ENCODE measurements at places on chromosomes 7 and 10. TPM values are rescaled to one million over a fixed set of nuclear protein-coding genes. Genes with fewer than 3 reads are reported as not detected.

Gene EVX1
- total RNA-seq: not detected

Gene TSPAN15
- 8.9 TPM for total RNA-seq

Gene FAM25C
- total RNA-seq: not detected

Gene CALHM2
- 1.3 TPM for total RNA-seq

DNA sequence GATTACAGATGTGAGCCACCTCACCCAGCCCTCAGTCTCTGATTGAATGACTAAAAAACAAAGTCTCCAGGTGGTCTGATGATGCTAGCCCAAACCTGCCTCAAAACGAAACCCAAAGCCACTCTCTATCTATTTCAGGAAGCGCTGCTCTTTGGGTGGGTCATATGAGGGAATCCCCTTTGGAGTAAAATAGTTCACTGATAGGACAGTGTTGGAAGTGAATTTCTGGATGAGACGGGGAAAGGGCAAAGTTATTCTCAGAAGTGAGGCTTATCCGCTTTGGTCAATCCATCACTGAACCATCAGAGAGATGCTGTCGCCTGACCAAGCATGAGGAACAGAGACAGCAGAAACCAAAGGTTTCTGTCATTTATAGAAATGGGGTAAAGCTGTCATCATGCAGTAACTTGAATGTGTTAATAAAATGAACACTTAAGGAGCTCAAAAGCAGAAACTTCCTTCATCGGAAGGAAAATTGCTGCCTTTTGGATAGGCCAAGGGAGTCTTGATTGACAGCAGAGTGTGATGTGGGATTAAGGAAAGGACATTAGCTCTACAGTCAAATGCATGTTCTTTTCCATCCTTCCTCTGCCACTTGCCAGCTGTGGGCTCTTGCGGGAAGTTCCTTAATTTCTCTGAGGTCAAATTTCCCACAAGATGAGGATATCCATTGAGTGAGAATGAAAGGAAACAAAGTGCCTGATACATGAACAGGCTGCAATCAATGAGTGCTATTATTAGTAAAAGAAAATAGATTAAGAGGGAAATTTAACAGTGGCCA, 64.9 kb upstream of the C1QL3 start:
- H3K36me3 ChIP-seq: peaks cover 4% of the 10 kb centered on the region
- no peak for DNase-seq
- H3K27ac ChIP-seq: no peak overlapping the region
- H3K4me1 ChIP-seq: no peaks in the 10 kb centered on the region
- no peak overlapping the region for H3K4me3 ChIP-seq
- H3K27me3 ChIP-seq: no peaks in the 10 kb centered on the region

- DNase-seq: no peak
- no peaks in the 10 kb centered on the region for H3K4me1 ChIP-seq
- H3K4me3 ChIP-seq: no peak overlapping the region
- no peaks in the 10 kb centered on the region for H3K36me3 ChIP-seq
- H3K27ac ChIP-seq: no peak overlapping the region
These were observed 209.7 kb upstream of the TMEM196 start for GRCh38 chr7:19982841-19983835.

DNA sequence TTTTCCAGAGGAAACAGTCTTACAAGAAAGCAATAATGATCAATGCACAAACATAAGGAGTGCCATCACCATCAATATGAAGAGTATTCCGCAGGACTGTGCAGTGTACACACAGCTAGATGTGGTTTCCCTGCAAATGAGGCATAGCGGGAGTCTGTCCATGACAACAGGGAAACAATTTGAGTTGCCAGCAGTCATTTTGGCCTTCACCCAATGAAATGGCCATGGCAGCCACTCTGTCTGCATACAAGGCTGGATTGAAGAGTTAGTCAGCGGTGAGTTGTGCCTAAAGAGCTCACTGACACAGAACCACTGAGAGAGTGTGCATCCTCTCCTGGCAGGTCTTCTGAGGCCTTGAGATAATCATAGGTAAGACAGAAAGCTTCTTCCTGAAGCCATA, 303.3 kb downstream of the IPMK start:
- no peaks in the 10 kb centered on the region for H3K4me1 ChIP-seq
- peaks cover 32% of the 10 kb centered on the region for H3K27me3 ChIP-seq
- DNase-seq: no peak
- H3K4me3 ChIP-seq: no peak overlapping the region
- no peaks in the 10 kb centered on the region for H3K36me3 ChIP-seq

DNA sequence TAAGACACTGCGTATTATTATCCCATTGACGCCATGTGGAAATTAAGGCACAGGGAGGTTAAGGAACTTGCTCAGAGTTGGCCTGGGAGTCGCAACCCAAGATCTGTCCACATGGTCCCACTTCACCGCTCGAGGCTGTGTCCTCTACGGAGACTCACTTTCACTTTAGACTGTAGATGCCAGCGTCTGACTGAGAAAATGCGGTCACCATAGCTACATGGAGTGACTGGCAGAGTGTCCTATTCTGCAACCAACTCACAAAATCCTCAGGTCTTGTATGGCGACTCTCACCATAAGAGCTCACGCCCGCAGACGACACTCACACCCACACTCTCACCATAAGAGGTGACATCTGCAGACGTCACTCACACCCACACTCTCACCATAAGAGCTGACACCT, 257.9 kb downstream of the PTPRN2 start:
- no peaks in the 10 kb centered on the region for H3K27me3 ChIP-seq
- H3K4me1 ChIP-seq: no peaks in the 10 kb centered on the region
- H3K4me3 ChIP-seq: no peak overlapping the region

DNA sequence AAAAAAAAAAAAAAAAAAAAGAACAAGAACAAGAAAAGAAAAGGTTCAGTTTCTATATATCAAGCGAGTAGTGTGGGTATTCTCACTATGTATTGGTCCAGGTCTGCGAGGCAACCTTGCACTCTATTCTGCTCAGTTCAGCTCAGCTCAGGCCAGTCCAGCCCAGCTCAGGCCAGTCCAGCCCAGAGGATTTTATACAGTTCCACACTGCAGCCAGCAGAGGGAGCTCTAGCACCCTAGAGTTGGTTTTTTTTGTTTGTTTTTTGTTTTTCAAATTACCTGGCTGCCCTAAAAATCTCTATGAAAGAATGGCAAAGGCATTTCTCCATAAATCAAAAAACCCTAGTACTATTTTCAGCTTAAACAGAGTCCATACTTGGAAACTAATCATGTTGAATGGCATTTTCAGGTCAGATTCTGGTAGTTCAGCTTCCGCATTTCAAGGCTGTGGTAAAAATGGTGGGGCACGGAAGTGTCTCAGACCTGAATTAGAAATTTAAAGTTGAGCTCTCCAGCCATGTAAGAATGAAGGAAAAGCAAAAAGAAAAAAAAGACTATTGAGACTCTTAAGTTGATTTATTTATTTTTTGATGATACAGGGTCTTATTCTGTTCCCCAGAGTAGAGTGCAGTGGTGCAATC, 55.2 kb upstream of the GSDME start:
- peaks cover 7% of the 10 kb centered on the region for H3K36me3 ChIP-seq
- H3K27ac ChIP-seq: no peak overlapping the region
- no peaks in the 10 kb centered on the region for H3K4me1 ChIP-seq
- DNase-seq: no peak

DNA sequence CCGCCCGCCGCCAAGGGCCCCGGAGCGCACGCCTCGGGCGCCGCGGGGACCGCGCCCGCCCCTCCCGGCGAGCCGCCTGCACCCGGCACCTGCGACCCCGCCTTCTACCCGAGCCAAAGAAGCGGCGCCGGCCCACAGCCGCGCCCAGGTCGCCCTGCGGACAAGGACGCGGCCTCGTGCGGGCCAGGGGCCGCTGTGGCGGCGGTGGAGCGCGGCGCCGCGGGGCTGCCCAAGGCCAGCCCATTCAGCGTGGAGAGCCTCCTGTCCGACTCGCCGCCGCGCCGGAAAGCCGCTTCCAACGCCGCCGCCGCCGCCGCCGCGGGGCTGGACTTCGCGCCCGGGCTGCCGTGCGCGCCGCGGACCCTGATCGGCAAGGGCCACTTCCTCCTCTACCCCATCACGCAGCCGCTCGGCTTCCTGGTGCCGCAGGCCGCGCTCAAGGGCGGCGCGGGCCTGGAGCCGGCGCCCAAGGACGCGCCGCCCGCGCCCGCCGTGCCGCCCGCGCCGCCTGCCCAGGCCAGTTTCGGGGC, 3.5 kb downstream of the UNCX start:
- peaks cover 5% of the 10 kb centered on the region for H3K4me1 ChIP-seq
- H3K27me3 ChIP-seq: peaks cover 44% of the 10 kb centered on the region
- no peak for DNase-seq

- no peak overlapping the region for H3K27ac ChIP-seq
- H3K4me1 ChIP-seq: peaks cover 4% of the 10 kb centered on the region
- no peak for DNase-seq
- no peaks in the 10 kb centered on the region for H3K27me3 ChIP-seq
- no peak overlapping the region for H3K4me3 ChIP-seq
These were observed 1.8 kb downstream of the TDRD1 start for GRCh38 chr10:114180937-114181336.

DNA sequence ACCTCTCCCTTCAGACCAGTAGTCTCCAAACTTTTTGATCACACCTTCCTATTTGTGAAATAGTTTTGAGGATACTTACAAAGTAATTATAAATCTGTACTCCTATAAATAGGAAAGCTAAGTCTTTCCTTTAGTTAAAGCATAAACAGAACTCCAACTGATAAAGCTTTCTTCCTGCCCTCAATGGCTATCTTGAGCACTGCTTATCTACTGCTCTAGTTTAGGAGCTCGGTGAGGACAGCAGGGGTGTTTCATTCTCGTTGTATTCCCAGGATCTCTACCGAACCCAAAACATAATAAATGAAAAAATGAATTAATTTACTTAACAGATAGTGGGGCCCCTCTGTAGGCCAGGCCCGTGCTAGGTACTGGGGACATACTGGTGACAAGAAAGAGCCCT, 17.7 kb downstream of the SORBS1 start:
- H3K27ac ChIP-seq: no peak overlapping the region
- H3K27me3 ChIP-seq: no peaks in the 10 kb centered on the region
- no peak overlapping the region for H3K4me3 ChIP-seq
- H3K36me3 ChIP-seq: no peaks in the 10 kb centered on the region

- H3K36me3 ChIP-seq: peaks cover 2% of the 10 kb centered on the region
- H3K4me3 ChIP-seq: no peak overlapping the region
- H3K27me3 ChIP-seq: no peaks in the 10 kb centered on the region
- no peak for DNase-seq
- H3K27ac ChIP-seq: no peak overlapping the region
These were observed 291.5 kb upstream of the ZNF32 start for GRCh38 chr10:43939939-43940820.

- no peak for DNase-seq
- peaks cover 6% of the 10 kb centered on the region for H3K36me3 ChIP-seq
- no peaks in the 10 kb centered on the region for H3K27me3 ChIP-seq
- peaks cover 24% of the 10 kb centered on the region for H3K4me1 ChIP-seq
These were observed 82.4 kb downstream of the CREM start for GRCh38 chr10:35208949-35209613.

DNA sequence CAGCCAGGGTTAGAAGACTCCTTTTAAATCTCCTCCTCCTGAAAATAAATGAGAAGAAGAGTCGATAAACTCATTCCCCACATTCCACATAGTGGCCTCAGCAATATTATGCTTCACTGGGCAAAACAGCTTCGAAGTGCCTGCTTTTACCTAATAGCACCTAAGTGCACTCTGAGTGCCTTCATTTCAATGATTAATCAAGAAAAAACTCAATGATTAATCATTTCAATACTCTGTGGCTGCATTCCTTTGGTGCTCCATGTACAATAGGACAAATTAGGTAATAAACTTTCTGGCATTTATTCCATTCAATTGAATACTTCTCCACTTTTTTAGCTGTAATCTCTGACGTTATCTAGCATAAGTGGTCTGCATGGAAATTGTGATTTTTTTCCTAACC, 174.6 kb downstream of the CCDC71L start:
- no peaks in the 10 kb centered on the region for H3K36me3 ChIP-seq
- no peak overlapping the region for H3K4me3 ChIP-seq
- H3K27me3 ChIP-seq: peaks cover 13% of the 10 kb centered on the region
- DNase-seq: no peak
- no peak overlapping the region for H3K27ac ChIP-seq

- peaks cover 65% of the 10 kb centered on the region for H3K27me3 ChIP-seq
- no peaks in the 10 kb centered on the region for H3K36me3 ChIP-seq
- no peak overlapping the region for H3K27ac ChIP-seq
- no peaks in the 10 kb centered on the region for H3K4me1 ChIP-seq
- H3K4me3 ChIP-seq: no peak overlapping the region
These were observed 5.0 kb upstream of the CDH23 start for GRCh38 chr10:71391701-71392100.

DNA sequence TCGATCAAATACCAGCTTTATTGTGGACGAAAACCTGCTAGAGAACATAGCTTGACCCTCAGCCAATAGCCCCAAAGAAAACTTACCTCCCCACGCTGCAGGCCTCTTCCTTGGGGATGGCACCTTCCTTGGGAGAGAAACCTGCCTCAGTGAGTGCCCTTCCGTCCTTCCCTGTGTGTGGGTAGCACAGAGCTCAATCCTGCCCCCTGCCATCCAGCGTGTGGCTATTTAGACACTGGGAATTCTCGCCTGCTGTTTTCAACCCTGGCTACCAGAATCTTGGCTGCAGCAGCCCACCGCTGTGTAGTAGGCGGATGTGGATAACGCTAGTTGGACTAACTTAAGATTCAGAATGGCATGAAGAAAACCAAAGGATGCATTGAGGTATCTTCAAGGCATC, 238.2 kb downstream of the TEX36 start:
- no peaks in the 10 kb centered on the region for H3K36me3 ChIP-seq
- H3K27me3 ChIP-seq: peaks cover 8% of the 10 kb centered on the region
- no peak overlapping the region for H3K4me3 ChIP-seq
- no peak overlapping the region for H3K27ac ChIP-seq

- no peaks in the 10 kb centered on the region for H3K4me1 ChIP-seq
- DNase-seq: no peak
- no peaks in the 10 kb centered on the region for H3K36me3 ChIP-seq
- peaks cover 6% of the 10 kb centered on the region for H3K27me3 ChIP-seq
- no peak overlapping the region for H3K4me3 ChIP-seq
- H3K27ac ChIP-seq: no peak overlapping the region
These were observed 128.7 kb upstream of the UNC5B start for GRCh38 chr10:71083716-71083975.

- no peaks in the 10 kb centered on the region for H3K27me3 ChIP-seq
- H3K27ac ChIP-seq: peak overlapping the region; percentile 69
- DNase-seq: no peak
- H3K4me1 ChIP-seq: peaks cover 49% of the 10 kb centered on the region
- H3K36me3 ChIP-seq: no peaks in the 10 kb centered on the region
These were observed 260.7 kb downstream of the BICC1 start for GRCh38 chr10:58773341-58773740.

Data from chondrocyte (in vitro differentiated cells).